Fibroblast of pulmonary artery (primary cell): ENCODE measurements at places on chromosomes 6 and 20.
A peak's percentile ranks its signal among the peaks of the same experiment; 100 is the strongest.

DNA sequence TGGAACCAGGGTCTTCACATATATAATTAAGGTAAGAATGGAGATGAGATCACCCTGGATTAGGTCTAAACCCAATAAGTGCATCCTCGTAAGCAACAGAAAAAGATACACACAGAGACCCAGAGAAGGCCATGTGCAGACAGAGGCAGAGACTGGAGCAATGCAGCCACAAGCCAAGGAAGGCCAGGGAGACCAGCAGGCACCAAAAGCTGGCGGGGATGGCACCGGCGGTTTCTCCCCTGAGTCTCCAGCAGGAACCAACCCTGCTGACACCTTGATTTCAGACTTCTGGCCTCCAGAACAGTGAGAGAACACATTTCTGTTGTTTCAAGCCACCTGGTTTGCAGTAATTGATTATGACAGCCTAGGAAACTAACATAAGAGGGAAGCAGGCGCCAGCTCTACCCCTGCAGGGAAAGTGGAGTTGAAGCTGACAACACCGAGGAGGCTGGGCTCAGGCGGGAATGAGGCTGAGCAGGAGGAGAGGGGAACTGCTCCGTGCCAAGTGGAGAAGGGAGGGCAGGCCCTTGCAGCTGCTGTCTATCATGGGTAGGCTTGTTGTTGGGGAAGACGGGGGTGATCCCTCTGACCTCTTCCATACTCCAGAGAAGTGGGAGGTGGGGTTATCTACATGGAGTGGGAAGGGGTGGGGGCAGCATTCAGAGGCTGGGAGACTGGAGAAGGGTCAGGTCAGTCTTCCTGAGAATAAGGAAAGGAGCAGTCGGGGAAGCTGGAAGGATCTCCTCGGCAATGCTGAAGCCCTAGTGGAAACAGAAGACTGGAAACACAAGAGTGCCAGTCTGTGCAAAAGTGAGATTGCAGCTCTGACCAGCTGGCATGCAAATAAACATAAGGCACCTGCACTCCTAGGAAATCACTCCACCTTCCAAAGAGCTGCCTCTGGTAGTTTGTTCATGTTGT, 72.7 kb downstream of the NFATC2 start:
- DNase-seq = no peak

DNA sequence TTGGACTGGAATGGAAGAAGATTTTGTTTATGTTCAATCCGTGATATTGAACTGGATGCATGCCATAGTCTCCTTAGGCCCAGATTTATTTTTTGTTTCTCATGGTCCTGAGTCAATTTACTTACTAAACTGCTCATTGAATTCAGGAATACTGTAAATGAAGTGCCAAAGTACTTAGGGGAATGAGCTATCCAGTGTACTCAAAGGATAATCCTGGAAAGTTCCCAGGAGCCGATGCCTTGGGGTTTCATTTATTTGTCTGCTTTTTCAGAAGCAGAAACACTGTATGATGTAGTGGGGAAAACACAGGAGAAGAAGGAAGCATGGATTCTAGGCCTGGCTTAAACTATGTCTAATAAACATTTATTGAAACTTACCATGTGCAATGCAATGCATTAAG, 56.1 kb upstream of the THEMIS start:
- no peak for DNase-seq

GRCh38 chr20:58654337-58654736, 3.3 kb downstream of the STX16 start:
- DNase-seq = no peak

- DNase-seq = no peak
Measured at GRCh38 chr20:24731312-24731711, 217.8 kb upstream of the CST7 start.

- DNase-seq = no peak
Measured at GRCh38 chr20:63530788-63531160, 6.4 kb downstream of the PTK6 start.

DNA sequence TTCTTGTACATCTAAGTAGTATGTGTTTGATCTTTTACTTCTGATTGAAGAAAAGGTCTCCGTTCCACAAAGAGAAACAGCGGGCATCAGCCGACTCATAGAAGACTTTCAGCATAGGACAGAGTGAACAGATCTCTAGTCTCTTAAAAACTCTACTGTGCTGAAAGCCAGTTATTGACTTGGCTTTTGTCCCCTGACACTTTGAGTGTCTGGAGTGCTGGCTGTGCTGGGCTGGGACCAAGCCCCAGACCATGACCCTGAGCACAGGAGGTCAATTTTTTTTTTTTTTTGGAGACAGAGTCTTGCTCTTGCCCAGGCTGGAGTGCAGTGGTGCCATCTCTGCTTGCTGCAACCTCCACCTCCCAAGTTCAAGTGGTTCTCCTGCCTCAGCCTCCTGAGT, 27.8 kb downstream of the MYBL2 start:
- no peak for DNase-seq

DNA sequence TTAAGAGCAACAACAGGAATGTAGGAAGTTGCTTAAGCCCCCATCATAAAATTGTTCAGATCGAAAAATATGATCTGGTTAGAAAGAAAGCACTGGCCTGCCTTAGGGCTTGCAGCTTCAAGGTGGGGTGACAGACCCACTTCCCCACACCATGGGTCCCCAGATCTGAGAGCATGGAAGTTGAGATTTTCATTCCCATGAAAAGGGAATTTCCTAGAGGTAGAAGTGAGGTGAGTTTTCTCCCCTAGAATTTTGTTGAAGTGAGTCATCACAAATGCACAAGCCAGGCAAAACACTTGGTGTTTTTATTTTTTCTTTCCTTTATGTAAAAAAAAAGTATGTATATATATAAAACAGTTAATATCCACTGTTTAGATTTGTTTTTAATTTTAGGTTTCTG, 213.6 kb upstream of the SUPT3H start:
- peak; percentile 9 for DNase-seq

GRCh38 chr20:62586799-62587198, 55.5 kb upstream of the SLCO4A1 start:
- no peak for DNase-seq

- peak; percentile 16 for DNase-seq
Measured at GRCh38 chr6:101762851-101763250, 369.3 kb downstream of the GRIK2 start.

- no peak for DNase-seq
Measured at GRCh38 chr6:88840796-88841539, 122.5 kb downstream of the RNGTT start.

GRCh38 chr20:23005776-23006175, 29.3 kb upstream of the SSTR4 start:
- DNase-seq = peak; percentile 26
